ENCODE measurements at places on chromosomes 5 and 9.

DNA sequence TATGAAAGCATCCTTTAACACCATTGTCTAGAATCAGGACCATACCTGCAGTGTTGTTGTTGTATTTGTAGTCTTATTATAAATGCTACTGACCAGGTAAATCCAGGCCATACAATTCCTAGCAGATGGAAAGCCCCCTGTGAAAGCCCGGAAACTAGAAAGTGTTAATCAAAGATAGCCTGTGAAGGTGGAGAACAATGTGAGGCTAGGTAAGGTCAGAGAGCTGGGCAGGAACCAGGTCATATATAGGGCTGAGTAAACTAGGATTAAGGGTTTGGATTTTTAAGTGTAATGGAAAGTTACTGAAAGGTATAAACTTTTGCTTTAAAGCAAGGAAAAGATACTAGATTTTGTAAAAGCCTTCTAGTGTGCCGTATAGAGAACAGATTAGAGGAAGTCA is 6.7 kb downstream of the LRRC70 start:
- DNase-seq: no peak

DNA sequence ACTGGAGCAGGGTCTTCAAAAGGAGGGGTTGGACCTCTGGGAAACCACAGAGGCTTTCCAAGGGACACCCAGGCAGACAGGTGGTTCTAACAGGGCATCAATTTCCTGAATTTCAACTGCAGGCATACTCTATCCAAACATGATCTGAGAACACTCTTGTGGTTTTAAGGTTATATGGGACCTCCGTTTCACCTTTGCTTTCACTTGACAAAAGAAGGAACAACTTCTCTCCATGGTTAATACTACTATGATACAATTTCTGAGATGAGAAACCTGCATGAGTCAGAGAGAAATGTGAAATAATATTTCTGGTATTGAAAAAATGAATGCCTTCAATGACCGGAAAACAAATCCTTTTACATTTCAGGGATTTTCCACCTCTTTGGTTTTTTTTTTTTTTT is 28.0 kb upstream of the ERAP1 start:
- no peak for DNase-seq

- DNase-seq: no peak
Observed at GRCh38 chr5:35066260-35066795, 18.6 kb upstream of the AGXT2 start.

DNA sequence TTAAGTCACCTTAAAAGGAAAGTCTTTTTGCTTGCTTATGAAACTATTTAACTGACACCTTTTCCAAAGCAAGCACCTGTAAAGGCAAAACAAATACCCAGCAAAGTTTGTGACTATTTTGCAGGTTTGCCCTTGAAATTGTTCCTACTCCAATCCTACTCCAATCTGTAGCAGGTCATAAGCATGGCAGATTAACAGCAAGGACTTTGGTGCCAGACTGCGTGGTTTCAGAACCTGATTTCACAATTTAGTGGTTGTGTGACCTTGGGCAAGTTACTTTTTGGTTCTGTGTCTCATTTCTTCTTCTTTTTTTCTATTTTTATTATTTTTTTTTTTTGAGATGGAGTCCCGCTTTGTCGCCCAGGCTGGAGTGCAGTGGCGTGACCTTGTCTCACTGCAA is 282.1 kb downstream of the RFX3 start:
- DNase-seq: no peak

DNA sequence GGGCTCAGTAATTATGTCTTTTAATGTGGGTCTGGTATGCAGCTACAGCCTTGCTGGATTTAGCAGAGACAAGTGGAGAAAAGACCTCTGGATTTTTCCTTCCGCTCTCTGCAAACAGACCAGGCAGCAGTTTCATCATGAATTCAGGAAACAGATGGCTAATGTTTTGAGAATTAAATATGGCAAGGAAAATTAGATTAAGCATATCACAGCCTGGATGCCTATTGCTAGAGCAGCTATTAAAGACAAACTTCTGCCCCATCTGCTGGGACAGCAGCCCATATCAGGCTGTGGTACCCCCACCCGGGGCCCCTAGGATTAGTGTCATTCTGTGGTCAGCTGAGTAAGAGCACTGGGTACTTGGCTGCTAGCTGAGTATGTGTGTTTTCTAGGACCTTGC is 6.2 kb downstream of the SKP2 start:
- DNase-seq: no peak

DNA sequence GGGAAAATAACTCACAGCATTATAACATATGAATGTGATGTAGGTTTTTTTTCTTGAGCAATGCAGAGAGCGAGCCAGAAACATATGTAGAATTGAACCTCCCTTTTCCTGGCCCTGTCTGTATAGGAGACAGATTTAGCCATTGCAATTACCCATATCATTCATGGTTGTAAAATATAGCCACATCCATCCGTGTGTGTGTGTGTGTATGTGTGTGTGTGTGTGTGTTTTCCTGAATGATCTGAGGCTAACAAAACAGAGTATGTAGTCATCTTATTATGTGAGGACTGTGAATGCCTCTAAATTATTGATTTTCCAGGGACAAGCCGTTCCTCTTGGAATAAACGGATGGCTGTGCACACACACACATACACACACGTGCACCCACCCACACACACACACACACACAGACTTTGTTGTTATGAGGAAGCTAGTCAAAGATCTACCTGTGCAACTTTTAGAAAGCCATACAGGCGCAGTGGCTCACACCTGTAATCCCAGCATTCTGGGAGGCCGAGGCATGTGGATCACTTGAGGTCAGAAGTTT is 11.7 kb upstream of the DENND1A start:
- DNase-seq: no peak

DNA sequence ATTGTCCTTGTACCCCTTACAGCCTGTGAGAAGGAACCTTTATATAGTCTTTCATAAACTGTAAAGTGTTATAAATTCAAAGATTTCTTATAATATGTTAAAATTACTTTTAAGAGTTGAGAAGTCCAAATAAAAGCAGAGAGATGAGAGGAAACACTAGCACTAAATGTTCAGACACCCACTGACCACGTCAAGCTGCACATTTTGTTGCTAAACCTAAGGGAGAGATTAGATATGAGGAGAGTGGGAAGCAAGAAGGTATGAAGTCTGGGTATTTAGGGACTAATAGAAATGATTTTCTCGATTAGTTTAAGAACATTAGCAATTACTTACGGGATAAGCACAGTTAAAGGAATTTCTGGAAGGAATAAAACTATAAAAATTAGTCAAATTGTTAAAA is 506.9 kb downstream of the RAB3C start:
- DNase-seq: no peak

DNA sequence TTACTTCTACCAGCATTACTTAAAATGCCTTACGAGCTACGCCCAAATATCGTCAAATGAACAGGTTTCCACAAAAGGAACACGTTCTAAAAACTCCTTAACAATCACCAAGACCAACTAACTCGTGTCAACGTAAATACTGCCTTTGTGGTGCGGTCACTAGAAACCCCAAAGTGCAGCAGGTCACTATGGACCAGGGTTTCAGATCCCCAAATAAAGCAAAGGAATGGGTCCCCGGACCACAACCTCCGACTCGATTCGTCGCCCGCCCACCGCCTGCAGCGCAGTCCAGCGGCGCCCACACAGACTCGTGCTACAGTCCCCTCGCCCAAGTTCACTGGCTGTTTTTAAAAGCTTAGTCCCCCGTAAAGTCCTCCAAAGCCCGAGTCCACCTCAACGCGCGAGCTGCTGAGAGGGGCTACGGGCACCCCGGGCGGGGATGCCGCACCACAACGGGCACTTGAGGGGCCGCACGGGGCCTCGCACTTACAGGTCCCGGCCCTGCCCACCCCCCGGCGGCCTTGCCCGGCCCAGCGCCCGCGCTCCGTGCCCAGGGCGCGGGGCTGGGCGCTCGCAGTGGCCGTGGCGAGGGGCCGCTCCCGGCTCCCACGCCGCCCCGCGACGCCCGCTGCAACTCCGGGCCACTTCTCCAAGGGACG is 1.1 kb downstream of the NFIB start:
- peak; percentile 23 for DNase-seq

- DNase-seq: no peak
Observed at GRCh38 chr9:131469356-131469755, 33.4 kb upstream of the POMT1 start.

GRCh38 chr5:40853632-40854192 is 12.5 kb downstream of the CARD6 start:
- no peak for DNase-seq

- peak; percentile 87 for DNase-seq
Observed at GRCh38 chr5:172697123-172698121, 56.4 kb downstream of the NEURL1B start.

- DNase-seq: no peak
Observed at GRCh38 chr9:37692622-37693221, 42.0 kb downstream of the FRMPD1 start.

DNA sequence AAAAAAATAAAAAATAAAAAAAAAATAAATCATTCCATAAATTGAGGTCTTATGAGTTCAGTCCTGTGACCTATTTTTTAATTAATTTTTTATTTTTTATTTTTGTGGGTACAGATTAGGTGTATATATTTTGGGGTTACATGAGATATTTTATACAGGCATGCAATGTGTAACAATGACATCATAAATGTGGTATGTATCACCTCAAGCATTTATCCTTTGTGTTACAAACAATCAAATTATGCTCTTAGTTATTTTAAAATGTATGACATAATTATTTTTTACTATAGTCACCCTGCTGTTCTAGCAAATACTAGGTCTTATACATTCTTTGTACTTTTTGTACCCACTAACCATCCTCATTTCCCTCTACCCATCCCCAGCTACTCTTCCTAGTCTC is 537.9 kb downstream of the HINT1 start:
- no peak for DNase-seq

DNA sequence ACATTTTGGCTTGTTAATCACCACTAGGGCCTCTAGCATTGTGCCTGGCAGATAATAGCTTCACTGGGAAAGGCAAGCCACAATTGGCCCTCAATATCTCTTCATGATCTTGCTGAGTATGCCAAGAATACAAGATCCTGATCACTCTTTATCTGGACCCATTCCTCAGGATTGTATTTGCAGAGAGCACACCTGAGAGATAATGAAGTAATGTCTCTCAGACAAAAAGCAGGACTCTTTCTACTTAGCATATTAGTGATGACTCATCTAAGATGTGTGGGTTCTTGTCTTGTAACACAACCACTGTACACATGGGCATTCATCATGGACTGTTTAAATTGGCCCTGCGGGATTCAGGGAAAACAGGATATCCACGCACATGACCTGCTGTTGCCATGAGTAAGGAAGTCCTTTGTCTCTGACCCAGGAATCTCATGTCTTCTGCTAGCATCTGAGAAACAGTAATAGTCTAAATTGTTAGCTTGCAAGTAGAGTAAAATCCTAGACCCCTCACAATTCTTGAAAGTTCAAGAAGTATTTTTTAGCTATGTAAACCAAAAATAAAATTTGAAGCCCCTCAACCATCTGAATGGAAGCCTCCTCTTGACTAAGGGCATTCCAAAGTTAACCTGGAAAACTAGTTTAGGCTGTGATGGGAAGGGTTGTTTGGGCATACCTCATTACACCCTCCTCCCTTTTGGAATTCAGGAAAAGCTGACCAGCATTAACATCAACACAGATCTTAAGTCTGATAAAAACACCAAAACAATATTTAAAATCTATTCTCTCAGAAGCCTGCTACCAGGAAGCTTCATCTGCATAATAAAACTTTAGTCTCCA is 28.0 kb upstream of the NFIL3 start:
- no peak for DNase-seq

DNA sequence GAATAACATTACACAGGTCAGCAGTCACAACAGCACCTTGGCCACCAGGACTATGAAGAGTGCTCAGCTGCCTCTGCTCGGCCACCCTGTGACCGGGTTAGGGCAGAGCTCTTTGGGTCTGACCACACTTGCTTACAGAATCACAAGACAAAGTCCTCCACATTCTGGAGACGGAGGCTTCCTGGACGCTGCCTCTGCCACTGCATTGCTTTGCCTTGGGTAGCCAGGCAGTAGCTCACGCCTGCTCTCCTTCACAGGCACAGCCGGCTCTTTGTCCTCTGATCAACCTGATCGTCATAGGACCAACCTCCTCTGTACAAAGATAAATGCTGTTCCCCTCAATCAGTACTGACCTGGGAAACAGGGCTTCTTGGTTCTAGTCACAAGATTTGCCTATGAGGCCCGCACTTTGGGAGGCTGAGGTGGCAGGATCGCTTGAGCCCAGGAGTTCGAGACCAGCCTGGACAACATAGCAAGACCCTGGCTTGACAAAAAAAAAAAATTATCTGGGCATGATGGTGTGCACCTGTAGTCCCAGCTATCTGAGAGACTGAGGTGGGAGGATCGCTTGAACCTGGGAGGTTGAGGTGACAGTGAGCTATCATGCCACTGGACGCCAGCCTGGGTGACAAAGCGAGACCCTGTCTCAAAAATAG is 128.4 kb upstream of the IER5L start:
- DNase-seq: no peak

GRCh38 chr5:112597831-112598230 is 139.9 kb upstream of the APC start:
- no peak for DNase-seq

DNA sequence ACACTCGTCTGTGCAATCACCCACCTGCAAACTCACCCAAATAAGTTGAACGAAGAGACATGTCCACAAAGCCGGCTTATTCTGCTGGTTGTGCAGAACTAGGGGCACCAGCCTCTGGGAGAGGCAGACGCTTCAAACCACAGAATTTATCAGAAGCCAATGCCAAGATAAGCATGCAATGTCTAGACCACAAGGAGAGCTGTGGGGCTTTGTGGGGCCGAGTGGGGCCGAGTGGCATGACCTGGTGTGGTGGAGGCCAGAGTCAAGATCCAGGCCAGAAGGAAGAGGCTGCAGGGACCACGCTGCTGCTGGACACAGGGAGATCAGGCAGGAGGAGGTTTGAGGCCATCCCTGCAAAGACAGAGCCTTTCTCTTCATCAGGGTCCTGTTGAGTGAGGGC is 259.0 kb downstream of the IRX2 start:
- DNase-seq: no peak

DNA sequence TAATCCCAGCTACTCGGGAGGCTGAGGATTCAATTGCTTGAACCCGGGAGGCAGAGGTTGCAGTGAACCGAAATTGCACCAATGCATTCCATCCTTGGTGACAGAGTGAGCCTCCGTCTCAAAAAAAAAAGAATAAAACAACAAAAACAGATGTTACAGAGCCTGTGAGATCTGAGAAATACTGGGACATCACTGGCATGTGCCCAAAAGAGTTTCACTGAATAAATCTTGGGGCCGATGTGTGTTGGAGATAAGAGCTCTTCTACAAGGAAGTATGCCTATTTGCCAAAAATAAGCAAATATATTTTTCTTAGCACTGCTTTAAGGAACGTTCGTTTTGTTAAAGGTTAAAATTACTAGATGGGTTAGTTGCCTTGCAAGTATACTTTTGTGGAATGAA is 55.1 kb downstream of the KIAA1958 start:
- no peak for DNase-seq

DNA sequence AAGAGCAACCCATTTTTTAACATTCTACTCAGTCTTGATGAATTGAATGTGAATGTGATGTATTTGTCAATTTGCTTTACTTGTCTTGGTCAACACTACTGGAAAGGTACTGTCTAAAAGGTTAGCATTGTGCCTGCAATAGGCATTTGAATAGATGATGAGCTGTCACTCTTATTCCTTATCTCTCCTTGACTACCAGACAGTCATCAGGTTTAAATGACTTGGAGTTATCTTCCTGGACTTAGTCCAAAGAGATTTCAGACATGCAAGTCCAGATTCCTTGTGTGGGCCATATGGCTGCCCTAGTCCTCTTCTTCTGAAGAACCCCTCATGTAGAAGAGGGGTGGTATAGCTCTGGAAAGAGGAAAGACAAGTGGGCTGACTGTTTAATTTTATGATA is 4.8 kb downstream of the ARHGEF28 start:
- DNase-seq: no peak

- DNase-seq: no peak
Observed at GRCh38 chr5:11040345-11040744, 279.3 kb upstream of the DAP start.

GRCh38 chr9:18208166-18209059 is 265.5 kb upstream of the ADAMTSL1 start:
- DNase-seq: peak; percentile 4

Measured in hepatic stellate cell (primary cell).